Cardiac fibroblast (primary cell): ENCODE measurements at places on chromosomes 13 and 19.

DNA sequence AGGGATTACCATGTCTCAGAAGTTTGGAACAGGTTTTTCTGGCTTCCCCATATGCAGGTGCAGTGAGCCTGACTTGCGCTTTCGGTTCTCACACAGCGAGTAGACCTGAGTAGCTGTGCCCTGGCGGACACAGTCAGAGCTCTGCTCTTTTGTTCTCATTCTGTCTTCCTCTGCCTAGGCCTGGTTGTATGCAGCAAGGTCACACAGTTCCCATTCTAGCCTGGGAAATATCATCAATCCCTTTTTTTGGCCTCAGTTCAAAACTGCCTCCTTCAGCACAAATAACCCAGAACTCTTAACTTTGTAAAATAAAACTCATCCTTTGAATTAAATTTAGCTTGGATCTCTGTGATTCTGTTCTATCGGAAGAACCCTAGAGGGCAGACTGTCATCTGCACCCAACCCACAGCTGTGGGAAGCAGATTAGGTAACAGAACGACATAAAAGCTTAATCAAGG lies 10.2 kb downstream of the OXGR1 start:
- DNase-seq: no peak

DNA sequence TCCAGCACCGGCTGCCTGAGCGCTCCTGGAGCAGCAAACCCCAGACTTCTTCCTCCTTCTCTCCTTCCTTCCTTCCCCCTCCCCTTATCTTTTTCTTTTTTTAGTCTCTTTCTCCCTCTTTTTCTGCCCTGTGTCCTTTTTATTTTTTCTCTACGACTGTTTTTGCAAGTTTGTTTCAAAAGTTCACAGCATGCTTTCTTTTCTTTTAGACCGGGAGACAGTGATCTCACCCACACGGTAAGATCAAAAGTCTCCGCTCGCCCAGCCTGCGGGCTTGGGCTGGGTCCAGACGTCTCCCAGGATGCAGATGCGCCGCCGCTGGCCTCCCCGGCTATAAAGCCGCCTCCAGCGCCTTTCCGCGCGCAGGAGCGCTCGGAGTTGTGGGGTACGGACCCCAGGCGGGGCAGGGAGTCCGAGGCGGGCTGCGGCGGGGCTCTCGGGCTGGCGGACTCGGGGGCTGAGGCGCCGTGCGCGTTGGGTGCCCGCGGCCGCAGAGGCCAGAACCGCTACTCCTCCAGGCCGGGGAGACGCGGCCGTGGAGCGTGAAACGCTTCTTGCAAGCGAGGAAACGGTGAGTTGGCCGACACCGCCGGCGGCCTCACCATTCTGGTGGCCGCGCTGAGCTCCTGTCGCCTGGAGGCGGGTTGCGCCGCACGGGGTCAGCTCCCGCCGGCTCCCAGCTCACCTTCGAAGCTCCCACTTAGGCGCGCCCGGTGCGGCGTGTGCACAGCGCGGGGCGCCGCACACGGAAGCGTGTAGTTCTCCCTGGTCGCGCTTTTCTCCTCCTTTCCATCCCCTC lies 2.0 kb upstream of the TSHZ3 start:
- peak; percentile 82 for DNase-seq

- peak; percentile 54 for DNase-seq
Observed at GRCh38 chr13:51659276-51660127, 75.2 kb downstream of the WDFY2 start.

DNA sequence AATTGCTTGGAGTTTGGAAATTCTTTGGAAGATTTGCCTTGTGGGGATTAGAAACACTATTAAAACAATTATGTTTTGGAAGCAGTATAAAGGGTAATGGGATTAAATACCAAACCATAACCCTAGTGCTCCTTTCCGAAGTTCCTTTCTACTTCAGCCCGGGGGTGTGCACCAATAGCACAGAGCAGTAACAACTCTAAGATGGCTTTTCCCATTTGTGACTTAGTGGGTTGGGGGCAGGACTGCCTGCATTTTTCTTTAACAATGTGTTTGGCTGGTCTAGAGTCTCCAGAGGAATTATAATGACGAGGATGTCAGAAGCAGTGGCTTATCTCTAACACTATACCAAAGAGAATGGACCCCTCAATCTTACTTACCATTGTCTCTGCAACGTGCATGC lies 11.9 kb upstream of the IL17D start:
- no peak for DNase-seq

- no peak for DNase-seq
Observed at GRCh38 chr13:36850790-36851438, 31.9 kb downstream of the RFXAP start.

DNA sequence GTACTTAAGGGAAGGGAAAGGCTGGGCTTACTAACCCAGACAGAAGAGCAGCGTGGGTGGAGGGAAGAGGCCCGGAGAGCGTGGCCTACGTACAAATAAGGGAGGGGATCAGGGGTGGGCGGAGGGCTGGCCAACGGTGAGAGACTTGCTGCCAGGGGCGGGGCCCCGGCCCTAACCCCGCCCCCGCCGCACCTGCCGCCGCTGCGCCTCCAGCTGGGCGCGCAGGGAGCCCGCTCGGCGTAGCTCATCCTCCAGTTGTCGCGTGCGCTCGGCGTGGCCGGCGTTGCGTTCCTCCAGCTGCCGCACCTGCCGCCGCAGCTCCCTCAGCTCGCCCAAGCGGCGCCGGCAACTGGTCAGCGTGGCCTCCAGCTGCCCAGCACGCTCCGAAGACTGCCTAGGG lies 5.7 kb downstream of the HOOK2 start:
- DNase-seq: no peak

DNA sequence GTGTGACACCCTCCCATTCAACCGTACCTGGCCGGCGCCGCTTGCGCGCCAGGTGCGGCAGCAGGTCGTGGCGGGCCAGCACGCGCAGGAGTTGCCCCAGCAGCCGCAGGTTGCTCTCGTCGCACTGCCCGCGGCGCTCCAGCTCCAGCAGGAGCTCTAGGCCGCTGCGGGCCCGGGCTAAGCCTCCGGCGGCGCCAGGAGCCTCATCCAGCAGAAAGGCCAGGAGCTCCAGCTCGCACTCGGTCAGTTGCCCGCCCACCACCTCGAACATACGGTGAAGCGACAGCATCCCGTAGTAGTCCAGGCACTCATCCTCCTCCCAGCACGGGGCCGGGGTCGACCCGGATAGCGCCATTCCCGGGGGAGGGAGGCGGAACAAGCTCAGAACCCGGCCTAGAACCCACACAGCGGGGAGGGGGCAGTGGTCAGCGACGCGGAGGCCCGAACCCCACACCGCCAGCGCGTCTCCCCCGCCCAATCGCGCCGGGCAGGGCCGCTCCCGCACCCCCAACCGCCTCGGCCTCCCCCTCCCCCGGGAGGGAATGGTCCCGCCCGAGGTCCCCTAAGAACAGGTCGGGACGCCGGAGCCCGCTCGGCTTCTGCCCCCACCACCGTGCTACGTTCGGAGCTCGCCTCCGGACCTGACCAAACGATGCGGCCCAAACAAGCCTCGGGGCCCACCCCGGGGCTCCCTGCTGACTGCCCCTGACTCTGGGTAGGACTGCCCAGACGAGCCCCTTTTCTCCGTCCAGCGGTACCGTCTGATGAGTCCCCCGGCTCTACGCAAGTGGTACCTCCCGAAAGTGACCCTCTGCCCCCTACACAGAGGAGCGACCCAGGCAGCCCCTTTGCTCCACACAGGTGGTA lies 591 bp downstream of the DEDD2 start:
- no peak for DNase-seq

GRCh38 chr19:49333811-49334288 lies 1.4 kb upstream of the CD37 start:
- no peak for DNase-seq

DNA sequence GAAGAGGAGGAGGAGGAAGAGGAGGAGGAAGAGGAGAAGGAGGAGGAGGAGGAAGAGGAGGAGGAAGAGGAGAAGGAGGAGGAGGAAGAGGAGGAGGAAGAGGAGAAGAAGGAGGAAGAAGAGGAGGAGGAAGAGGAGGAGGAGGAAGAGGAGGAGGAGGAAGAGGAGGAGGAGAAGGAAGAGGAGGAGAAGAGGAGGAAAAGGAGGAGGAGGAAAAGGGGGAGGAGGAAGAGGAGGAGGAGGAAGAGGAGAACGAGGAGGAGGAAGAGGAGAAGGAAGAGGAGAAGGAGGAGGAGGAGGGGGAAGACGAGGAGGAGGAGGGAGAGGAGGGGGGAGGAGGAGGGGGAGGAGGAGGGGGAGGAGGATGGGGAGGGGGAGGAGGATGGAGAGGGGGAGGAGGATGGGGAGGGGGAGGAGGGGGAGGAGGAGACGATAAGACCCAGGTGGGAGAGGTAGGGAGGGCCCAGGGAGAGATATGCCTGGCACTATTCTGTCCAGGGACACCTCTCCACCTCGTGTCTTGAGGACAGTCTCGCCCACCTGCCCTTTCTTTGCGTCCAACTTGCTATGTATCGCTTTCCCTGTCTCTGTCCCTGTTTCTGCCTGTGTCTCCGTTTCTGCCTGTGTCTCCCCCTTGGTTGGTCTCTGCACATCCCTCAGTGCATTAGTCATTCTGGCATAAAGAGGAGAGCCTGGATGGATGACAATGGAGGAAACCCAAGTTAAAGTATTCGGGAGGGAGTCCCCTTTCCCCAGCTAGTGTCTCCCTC lies 7.1 kb upstream of the KLK5 start:
- DNase-seq: peak; percentile 2

DNA sequence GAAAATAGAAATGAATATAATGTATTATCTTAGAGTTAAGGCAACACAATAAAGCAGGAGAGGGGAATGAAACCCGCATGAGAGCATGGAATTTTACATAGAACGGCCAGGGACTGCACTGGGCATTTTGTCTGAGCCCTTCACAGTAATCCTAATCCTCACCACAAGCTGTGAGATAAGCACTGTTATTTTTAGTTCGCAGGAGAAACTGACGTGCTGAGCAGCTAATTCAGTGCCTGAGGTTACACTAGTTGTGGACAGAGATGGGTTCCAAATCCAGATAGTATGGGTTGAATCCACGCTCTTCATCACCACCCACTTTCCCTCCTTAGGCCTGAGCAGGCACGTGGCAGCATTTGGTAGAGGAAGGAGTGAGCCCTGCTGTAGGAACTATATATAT lies 24.8 kb upstream of the ZNF527 start:
- DNase-seq: no peak

DNA sequence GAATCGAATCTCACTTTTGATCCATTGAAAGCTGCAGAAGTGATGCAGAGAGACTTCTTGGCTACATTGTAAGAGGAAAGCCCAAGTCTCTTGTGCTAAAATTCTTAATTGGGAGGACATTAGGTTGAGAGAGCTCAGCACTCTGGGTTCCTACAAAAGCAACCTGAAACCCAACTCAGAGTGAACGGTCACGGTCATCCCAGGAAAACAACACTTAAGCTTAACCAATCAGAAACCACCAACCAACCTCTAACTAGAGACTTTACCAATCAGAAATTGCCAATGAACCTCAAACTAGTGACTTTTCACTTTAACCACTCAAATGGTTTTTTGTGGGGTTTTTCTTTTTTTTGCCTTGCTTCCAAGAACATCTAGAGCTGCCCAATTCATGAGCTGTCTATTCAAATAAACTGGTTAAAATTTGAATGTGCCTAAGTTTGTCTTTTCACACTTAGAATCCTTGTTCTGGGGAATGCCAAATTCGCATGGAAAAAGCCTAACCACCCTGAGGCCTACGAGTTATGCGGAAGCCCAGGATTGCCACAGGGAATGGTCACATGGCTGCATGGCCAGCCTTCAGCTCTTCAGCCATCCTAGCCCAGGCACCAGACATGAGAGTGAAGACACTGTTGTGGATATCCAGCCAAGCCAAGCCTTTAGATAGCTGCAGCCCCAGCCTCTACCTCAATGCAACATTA lies 17.8 kb upstream of the CLN5 start:
- no peak for DNase-seq

- no peak for DNase-seq
Observed at GRCh38 chr19:53646144-53646543, 14.3 kb downstream of the DPRX start.

DNA sequence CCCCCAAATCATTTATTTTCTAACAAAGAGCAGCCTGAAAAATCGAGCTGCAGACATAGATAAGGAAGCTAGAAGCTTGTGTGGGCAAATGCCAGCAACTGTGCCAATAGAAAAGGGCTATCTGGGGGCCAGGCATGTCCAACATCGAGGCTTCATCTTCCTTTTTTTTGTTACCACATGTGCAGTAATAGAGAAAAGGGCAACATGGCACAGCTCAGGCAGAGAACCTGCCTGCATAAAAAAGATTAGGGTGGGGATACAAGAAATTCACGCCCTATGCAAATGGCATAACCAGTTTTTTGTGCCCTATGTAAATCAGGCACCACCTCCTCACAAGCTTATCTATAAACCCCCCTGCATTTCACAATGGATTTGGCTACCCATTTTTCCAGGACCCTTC lies 60.4 kb upstream of the ABCC4 start:
- DNase-seq: no peak

DNA sequence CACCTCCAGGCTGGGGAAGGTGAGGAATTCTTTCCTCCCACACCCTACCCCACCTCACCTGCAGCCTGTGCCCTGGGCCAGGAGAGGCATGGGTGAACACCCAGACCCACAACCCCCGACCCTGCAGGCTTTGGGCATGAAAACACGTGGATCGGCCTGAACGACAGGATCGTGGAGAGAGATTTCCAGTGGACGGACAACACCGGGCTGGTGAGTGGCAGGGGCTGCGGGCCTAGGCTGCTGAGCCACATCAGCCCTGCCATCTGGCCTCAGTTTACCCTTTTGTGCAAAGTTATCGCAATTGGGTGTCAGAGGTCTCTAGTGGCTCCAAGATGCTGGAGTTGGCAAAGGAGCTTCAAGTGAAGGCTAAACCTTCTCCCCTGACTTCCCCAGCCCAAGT lies 28.7 kb downstream of the NCAN start:
- no peak for DNase-seq

GRCh38 chr13:109904218-109904617 lies 117.8 kb upstream of the IRS2 start:
- DNase-seq: peak; percentile 30

GRCh38 chr19:55866521-55866920 lies 30.2 kb downstream of the NLRP4 start:
- no peak for DNase-seq

GRCh38 chr13:113472355-113473025 lies 18.0 kb downstream of the DCUN1D2 start:
- no peak for DNase-seq

DNA sequence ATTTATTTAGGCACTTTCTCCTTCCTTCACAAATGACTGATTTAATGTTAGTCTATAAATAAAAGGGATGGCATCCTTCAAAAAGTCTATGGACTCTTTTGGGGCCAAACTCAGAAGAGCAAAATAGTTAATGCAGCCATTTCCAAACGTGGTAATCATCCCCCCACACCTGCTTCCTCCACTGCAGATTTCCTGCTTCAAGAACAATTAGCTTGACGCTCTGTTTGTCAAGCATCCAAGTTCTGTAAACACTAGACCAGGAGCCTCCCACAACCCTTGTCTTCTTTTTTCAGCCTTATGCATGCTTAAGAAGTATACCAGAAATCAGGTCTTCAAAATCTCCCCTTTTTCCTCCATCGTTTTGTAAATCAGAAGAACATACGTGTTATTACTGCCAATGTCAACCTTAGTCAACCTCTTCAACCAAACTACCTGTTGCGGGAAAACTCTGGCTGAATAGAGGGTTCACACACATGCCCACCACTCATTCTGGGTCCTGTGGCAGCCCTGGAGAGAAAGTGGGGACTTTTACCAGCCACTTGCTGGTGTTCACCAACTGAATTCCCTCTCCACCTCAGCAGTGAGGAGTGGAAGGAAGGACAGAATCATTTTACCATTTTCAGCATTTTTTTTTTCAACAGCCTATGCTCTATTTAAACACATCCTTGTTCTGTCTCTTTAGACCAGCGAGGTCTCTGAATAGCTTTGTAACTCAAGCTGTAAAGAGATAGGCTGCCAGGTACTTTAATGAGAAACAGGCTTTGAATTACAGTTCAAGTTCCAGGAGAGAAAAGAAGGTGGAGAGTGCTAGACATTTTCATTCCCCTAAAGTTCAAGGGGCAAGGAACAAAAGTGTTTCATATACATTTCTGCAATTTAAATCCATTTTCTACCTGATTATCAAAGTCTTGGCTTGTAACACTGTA lies 39.1 kb downstream of the EFNB2 start:
- peak; percentile 37 for DNase-seq
